RCC 7860 (cell line): ENCODE measurements at places on chromosomes 2 and 18.

GRCh38 chr18:22742409-22742808 is 190.7 kb upstream of the RBBP8 start:
- DNase-seq, result no peak

- DNase-seq, result peak; percentile 21
Observed at GRCh38 chr2:120520929-120521912, 175.3 kb downstream of the INHBB start.

DNA sequence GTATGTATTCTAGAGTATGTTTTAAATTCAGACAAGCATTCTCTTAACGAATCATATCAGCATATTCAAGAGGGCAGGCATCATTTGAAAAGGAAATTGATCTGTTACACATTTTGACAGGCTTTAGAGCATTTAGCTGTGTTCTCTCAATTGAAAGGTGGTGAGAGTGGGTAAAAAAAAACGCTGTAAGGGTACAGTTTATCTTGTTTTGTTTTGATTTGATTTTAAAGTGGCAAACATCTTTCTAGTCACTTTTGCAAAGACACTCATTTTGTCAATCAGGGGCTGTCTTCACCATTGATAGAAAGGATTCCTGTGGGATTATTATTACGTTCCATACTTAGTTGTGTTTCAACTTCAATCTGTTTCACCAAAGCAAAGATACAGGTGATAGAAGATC is 2.2 kb downstream of the CDH19 start:
- DNase-seq, result no peak

DNA sequence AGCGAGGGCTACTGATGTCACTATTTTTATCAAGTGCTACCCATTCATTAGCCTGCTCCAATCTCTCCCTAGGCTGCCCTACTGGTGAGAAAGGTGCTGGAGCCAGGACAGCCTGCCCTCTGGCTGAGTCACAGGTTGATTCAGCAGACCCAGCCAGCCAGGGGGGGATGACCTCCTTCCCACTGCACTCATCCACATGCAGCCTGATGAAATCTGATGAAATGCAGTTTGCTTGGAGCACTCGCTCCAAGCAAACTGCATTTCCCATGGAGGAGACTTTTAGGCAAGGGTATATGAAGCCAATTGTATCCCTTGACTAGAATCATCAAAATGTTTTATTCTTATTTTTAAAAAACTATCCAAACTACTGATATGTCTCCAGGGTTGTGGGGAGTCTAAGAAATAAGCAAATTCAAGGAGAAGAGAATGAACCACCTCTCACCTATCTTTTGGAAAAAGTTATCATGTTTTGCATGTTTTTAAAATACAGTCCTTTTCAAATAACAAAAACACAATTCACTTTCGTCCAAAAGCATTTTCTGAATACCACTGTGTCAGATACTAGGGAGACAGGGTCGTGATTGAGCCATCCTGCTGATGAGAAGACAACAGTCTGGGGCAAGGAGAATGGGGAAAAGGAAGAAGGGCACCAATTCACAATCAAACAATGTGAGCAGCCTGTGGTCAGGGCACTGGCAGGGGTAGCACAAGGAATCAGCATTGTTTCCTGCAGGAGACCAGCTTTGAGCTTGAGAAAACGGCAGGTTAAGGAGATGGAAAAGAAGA is 128.3 kb downstream of the AFF3 start:
- peak; percentile 90 for DNase-seq

- no peak for DNase-seq
Observed at GRCh38 chr2:72114693-72115051, 33.0 kb downstream of the CYP26B1 start.

GRCh38 chr18:12442946-12443345 is 35.2 kb downstream of the PRELID3A start:
- DNase-seq, result peak; percentile 8

DNA sequence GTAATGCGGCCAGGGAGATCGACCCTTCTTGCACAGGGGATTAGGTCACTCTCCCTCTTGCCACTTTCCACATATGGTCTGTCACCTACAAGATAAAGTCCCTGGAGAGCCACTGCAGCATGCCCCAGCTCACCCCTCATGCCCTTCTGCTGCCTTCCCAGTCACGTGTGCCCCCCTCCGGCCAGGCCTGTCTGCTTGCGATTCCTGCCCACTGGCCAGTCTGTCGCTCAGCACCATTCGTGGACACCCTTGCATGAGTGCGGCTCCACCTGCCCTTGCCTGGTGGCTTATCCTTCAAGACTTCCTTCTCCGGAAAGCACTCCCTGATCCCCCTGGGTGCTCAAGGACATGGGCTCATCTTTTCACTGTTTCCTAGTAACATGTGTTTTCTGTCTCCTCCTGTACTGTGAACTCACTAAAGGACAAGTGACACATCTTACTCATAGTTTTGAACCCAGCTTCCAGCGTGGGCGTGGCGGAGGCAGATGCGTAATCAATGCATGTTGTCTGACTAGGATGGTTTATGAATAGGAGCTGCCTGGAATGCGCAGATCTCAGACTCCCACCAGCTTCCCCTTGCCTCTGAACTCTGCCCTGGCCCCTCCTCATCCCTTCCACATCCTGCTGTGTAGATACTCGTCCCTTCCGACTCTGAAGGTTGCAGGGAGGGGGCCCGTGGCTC is 7.8 kb upstream of the NT5DC4 start:
- DNase-seq, result peak; percentile 15

DNA sequence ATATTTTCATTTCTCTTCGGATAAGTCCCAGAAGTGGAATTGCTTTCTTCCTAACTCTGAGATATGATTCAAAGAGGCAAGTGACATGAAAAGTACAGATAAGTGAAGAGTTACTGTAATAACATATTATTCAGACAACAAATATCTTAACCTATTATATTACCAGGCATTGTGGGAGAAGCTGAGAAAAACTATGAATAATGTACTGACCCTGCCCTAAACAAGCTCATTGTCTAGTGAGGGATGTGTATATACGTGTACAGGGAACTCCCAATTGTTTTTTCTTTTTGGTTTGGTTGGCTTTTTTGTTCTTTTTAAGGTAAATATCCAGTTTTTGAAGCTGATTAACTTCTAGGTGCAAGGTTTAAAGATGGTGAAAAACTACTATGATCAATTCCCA is 26.5 kb downstream of the NCKAP1 start:
- no peak for DNase-seq

DNA sequence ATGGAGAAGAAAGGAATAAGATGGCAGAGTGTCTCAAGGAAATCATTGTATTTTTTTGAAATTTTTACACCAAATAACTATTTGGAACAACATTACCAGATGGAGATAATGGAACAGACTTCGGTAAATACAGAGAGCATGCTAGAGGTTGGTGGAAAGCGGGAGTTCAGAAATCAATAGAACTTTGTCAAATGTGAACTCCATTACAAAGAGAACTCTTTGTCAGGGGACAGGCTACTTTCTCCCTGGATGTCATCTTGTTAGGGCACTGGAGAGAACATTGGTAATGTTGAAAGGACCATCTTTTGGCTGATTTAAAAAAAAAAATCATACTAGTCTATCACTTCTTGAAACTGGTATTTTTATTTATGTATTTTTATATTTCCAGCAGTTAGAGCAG is 30.8 kb downstream of the DCC start:
- DNase-seq, result no peak

GRCh38 chr2:8860239-8860638 is 22.8 kb upstream of the KIDINS220 start:
- peak; percentile 44 for DNase-seq
